NCI-H69 (cell line): ENCODE measurements at places on chromosomes 3 and 15.

DNA sequence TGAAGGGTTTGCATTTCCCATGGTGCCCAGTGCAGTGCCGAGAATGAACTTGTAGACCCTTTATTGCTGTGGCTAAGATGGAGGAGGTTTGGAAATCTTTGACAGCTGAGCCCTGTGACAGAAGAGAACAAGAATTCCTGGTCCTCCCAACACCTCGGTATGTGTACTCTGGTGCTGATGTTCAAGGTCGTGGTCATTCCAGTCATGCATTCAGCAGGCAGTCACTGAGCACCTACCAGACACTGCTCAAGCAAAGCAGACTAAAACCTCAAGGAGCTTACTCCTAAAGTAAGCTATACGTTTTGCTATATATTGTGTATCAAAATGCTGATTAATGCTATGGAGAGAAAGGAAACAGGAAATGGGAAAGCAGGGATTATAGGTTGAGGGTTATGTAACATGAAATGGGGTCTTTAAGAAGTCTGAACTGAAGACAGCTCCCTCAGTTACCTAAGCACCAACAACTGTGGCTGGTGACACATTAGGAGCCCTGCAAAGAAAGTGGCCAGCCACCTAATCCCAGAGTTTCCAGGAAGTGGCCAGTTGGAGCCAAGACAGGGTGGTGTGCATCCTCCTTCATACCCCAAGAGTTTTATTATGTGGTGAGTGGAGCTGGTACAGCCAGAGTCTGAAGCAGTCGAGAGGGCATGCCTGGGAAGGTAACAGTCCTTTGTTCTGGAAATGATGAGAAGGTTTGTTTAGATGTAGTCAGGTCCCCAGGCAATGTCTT, 65.0 kb downstream of the CCNL1 start:
- DNase-seq, result no peak

- no peak for DNase-seq
Measured at GRCh38 chr3:46930945-46931403, 45.6 kb downstream of the CCDC12 start.

GRCh38 chr3:43177085-43177484, 71.2 kb upstream of the POMGNT2 start:
- no peak for DNase-seq

DNA sequence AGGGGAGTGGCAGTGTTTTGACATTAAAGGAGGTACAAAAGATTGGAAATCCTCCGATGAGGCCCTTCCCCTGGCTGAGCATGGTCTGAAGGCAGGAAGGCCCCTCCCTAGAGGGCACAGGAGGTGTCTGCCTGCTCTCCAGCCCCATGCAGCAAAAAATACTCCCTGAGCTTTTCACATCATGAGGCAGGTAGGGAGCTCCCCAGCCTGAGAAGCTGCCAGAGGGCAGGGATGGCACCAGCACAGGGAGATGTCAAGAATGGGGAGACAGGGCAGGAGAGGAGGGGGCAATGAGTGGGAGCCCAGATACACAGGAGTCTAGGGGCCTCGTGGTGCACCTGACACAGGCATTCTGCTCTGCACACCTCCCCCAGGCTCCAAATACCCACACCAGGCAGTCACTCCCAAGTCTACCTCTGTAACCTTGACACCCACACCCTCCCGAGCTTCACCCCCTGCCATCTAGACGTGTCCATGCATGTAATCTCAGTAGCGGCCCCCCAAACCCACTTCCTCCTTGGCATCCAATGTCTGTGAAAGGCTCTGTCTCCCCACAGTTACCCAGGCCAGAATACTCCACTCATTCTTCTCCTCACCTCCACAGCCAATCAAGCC, 22.9 kb downstream of the GRAMD2A start:
- no peak for DNase-seq

- DNase-seq, result no peak
Measured at GRCh38 chr3:168956076-168956475, 707.4 kb downstream of the MECOM start.

DNA sequence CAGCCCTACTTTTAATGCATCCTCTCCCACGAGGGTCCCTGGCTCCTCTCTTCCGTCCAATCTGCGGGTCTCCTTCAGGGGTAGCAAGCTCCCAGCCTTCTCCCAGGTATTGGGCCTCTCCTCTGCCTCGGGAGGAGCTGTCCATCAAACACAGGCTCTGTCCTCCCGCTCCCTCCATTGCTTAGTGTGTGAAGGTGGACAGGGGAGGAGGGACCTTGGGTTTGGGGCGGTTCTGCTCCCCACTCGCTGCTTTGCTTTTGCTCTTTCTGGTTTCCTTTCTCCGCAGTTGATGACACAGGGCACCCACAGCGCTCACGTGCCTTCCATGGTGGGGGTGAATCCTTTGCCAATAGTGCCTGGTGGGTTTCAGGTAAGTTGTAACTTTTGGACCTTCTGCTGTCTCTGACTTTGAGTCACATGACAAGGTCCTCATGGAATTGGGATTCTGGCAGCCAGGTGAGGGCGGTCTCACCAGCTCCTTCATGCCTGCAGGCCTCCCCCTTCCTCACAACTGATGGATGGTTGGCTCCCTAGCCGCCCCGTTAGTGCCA, 18.9 kb downstream of the MUC20 start:
- no peak for DNase-seq

GRCh38 chr3:160291290-160291908, 66.2 kb downstream of the C3orf80 start:
- DNase-seq, result no peak

DNA sequence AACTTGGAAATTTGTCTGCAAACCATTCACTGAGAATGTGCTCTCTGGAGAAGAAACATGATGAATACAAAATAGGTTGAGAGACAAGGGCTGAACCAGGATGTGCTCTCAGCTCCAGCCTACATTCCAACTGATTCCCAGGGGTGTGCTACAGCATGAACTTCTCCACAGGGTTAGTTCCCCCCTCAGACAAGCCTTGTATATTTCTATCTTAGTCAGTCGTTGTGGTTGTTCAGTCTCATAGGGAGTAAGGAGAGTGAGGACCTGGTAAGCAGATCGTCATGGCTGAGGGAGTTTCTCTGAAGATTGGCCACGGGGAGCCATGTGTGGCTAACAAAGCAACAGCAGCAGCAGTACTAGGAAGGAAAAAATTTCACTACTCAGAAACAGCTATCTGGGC, 919.7 kb upstream of the CADM2 start:
- no peak for DNase-seq

DNA sequence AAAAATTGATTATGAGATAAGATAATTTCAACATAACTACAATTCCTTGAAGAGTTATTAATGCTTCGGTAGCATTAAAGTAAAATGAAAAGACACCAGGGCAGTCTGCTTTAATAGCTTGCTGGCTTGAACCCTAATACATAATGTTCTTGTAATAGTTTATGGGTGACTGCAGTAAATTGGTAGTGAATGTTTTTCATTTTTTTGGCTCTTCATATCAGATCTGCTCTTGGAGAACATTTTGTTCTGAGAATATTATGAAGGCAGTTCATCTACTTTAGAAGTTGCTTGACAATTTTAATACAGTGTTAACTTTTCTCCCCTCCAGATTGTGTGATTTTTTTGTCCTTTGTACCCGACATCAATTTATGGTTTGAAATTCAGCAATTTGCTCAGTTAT, 128.4 kb downstream of the ZBTB20 start:
- DNase-seq, result no peak

DNA sequence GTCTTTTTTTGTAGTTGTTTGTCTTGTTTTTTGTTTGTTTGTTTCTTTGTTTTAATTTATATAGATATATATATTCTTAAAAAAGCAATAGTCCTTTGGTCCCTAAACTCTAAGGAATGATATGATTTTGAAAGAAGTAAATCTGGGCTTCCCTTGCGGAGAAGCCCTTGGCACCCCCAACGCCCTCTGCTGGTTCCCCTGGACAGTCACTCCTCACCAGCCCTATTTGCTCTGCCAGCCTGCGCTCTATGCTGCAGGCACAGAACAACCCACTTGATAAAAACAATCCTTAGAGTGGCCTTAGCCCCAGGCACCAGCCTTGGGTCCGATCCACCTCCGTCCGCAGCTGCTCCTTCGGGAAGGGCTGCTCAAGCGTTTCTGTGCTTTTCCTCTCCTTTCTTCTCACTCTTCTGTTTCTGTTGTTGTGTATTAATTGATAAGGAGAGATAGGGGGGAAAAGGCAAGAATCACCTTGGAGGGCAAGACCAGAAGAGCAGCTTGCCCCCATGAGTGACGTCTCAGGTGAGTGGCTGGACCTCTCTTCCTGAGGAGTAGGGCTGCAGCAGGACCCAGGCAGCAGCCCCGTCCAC, 13.7 kb upstream of the PARP6 start:
- DNase-seq, result peak; percentile 36

DNA sequence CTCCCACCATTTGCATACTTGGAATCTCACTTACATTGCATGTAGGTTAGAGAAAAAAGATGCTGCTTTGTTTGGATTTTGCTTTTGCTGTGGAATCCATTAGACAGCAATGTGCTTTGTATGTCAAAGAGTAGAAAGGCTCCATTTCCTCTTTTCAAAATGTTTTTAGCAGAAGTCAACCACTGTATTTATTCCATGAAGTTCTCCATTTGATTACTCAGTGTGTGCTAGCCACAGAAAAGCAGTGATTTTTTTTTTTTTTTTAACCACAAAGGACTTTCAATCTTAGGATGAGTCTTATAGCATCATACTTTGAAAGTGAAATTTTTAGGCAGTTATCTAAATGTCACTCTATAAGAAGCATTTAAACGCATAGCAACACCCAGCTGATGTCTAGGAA, 285.0 kb upstream of the ADAMTS9 start:
- DNase-seq, result no peak

DNA sequence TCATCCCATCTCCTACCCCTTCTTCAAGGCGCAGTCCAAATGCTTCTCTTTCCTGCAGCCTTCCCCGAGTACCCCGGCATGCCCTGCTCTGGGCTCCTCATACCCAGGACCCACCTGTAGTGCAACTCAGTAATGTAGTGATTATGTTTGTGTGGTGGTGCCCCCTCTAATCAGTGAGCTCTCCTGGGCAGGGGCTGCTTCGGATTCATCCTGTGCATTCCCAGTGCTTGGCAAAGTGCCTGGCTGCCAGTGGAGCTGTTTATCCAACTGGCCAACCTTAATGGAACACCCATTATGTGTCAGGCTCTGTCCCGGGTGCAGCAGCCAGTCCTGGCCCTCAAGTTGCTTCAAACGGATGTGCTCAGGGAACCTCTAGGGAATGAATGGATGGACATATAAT, 174.4 kb upstream of the LINGO1 start:
- peak; percentile 85 for DNase-seq
